ENCODE measurements at places on chromosomes 3 and 15.
A peak's percentile ranks its signal among the peaks of the same experiment; 100 is the strongest.

GRCh38 chr15:74828835-74829234 lies 2.4 kb downstream of the CPLX3 start:
- no peak for DNase-seq

DNA sequence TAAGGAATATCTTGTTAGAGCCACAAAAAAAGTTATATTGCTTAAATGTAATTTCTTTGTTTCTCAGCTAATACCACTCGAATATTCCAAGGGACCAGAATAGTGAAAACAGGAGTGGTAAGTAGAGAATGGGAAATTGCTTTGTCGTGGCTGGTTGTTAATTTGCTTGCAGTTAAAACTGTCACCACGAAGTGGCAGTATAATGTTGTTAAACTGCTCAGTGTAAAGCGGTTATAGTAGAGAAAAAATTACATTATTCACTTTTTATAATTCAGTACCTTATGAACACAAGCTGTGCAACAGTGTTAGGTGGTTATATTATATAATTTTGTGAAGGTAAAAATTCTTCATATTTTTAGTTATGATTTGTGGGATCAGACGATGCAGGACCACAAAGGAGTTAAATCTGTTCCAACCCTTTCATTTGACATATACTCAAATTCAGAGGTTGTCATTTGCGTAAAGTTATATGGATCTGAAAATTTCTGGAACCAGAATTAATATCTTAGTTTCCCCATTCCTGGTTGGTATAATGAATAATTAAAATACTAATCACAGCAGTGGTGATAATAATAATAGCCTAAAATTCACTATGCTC lies 171.8 kb downstream of the FEZF2 start:
- peak; percentile 57 for DNase-seq

GRCh38 chr3:54366007-54366750 lies 243.8 kb downstream of the CACNA2D3 start:
- no peak for DNase-seq

GRCh38 chr3:110174908-110175307 lies 837.6 kb upstream of the DPPA4 start:
- peak; percentile 54 for DNase-seq

GRCh38 chr3:119639494-119640350 lies 20.7 kb downstream of the POPDC2 start:
- peak; percentile 36 for DNase-seq

- DNase-seq = peak; percentile 72
Observed at GRCh38 chr3:177050501-177051237, 146.6 kb downstream of the TBL1XR1 start.

DNA sequence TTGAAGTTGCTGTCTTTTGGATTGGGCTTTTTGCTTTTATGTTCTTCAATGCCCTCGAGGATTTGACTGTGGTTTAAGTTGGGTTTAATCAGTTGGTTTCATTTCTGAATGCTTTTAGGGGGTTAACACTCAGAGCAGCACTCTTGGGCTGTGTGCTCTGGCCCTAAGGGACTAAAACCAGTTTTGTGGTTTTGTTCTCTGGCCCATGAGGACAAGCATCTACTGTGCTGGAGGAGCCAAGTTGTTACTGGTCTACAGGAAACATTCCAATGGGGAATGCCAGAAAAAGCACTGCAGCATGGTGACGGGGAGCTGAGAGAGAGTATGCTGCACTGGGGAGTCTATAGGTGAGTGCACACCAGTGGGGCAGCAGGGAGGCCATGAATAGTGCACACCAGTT lies 596.9 kb downstream of the ZBBX start:
- no peak for DNase-seq

GRCh38 chr15:64813075-64813474 lies 12.4 kb downstream of the PIF1 start:
- peak; percentile 11 for DNase-seq

GRCh38 chr15:69209661-69210060 lies 49.2 kb downstream of the GLCE start:
- no peak for DNase-seq

- DNase-seq = no peak
Observed at GRCh38 chr3:128456776-128457715, 9.6 kb downstream of the DNAJB8 start.
